ENCODE measurements at places on chromosomes 6 and 20.

DNA sequence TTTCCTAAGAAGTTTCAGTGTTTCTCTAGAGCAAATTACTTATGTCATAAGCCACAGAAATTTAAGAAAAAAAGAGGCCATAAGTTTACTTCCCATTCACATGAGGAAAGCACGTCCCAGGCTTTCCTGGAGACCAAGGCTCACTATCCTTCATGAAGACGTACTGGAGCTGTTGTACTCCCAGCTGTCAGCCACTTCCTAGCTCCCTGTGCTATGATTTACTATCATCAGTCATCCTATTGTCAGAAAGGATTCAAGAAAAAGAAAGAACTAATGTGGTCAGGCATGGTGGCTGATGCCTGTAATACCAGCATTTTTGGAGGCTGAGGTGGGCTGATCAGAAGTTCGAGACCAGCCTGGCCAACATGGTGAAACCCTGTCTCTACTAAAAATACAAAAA is 337.4 kb upstream of the SOX4 start:
- no peak for ATAC-seq

- no peak for ATAC-seq
Observed at GRCh38 chr20:56831795-56832194, 202.7 kb downstream of the TFAP2C start.

DNA sequence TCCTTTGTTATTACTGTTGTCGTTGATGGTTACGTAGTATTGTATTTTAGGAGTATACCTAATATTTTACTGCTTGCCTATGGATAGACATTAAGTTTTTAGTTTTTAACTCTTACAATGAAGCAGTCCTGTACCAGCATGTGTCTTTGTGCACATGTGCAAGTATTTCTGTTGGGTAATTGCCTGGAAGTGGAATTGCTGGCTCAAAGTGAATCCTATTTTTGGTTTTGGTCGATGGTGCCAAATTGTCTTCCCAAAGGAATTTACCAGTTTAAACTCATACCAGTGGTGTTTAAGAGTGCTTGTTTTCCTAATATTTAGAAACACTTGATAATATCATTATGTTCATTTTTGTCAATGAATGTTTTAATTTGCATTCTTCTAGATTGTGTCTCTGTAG is 75.5 kb downstream of the ANKS1A start:
- no peak for ATAC-seq

- no peak for ATAC-seq
Observed at GRCh38 chr6:99402448-99402847, 8.5 kb upstream of the COQ3 start.

GRCh38 chr6:128567029-128567428 is 46.6 kb upstream of the PTPRK start:
- ATAC-seq = no peak

GRCh38 chr6:20058912-20059311 is 153.4 kb downstream of the MBOAT1 start:
- ATAC-seq = no peak

GRCh38 chr6:50141100-50141499 is 91.4 kb upstream of the DEFB112 start:
- ATAC-seq = no peak

DNA sequence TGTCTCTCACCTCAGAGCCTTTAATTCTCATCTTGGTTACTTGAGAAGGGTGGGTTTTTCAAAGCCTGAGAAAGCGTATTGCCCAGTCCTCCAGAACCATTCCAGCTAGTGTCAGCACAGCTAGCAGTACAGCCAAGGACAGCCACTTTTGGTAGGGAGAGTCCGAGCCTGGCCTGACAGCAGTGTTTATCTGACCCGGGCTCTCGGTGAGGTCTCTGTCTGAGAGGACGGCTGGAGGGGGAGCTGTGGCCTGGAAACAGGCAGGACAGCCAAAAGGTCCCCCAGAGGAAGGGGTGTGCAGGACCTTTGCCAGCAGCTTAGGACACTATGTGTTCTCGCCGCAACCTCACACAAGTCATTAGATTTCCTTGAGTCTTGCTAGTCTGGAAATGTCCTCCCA is 38.8 kb downstream of the LYRM2 start:
- no peak for ATAC-seq

GRCh38 chr20:64146936-64147477 is 17.2 kb upstream of the MYT1 start:
- ATAC-seq = no peak

DNA sequence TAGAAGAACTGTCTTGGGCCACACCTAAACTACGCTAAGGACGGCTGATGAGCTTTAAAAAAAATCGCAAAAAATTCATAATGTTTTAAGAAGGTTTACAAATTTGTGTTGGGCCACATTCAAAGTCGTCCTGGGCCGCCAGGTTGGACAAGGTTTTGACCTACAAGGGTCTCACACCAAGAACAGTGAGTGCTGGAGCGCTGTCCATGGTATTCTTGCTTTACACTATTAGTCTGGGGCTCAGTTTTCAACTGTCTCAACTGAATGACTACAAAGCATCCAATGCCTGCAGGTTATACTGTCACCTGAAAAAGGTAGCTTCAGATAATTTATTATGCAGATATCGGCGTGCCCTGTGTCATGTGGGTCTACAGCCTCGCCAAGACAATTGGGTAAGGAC is 3.7 kb upstream of the FAXC start:
- no peak for ATAC-seq

DNA sequence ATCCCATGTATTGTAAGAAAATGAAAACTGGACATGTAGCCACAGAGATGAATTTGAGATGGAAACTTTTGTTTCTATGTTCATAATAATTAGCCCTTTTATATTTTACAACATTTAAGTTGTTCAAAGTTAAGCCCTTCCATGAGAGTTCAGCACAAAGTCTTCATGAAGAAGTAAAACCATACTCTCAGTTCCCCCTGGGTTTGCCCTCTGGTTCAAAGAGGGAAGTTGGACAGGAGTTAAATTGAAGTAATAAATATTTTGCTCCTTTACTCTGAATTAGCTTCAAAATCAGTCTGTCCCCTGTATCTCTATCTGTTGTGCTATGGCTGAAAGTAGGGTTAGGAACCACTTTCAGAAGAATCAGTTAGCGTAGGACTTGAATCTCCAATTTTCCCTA is 31.1 kb downstream of the PHACTR2 start:
- ATAC-seq = no peak

- peak; percentile 33 for ATAC-seq
Observed at GRCh38 chr6:43129434-43130194, 41.5 kb upstream of the SRF start.

GRCh38 chr20:1326031-1326930 is 2.7 kb downstream of the SDCBP2 start:
- no peak for ATAC-seq

GRCh38 chr6:107061125-107062020 is 33.4 kb downstream of the MTRES1 start:
- ATAC-seq = peak; percentile 21
